Natural killer cell treated with Interleukin-12 subunit alpha and Interleukin-12 subunit beta and Interleukin-15 and Interleukin-18, amount 100 ng/mL, for 72 hours (primary cell): ENCODE measurements at places on chromosomes 1 and 21. TPM values are rescaled to one million over a fixed set of nuclear protein-coding genes. Genes with fewer than 3 reads are reported as not detected.

- no peak for DNase-seq
These were observed 40.8 kb upstream of the CD2 start for GRCh38 chr1:116713474-116713873.

DNA sequence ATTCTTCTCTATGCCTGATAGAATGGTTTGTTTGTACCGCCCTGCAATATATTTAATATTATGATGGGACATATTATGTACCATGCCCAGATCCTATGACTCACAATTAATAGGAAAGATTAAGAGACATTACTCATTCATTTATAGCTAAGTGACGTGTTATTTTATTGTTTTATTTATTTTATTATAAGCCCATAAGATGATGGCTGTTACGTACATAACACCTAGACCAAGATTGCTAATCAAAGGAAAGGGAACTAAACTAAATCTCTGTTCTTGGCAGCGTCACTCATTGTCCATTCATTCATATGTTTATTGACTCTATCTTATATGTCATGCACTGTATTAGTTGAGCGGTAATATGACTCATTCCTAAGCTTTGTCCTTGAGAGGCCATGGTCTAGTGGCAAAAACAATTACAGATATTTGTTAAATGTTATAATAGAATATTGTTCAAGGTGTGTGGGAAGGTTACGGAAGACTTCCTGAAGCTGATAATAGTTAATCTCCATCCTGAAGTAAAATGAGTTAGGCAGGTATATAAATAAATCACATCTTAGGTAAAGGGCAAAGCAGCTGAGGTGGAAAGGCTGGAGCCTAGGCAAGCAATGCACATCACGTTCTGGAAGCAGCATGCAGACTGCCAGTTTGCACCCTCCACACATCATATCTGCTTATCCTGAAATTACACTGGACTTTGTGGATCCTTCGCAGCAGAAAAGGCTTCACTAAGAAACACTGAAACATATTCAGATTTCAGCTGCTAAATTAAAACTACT, 16.6 kb upstream of the CD55 start:
- DNase-seq = no peak

DNA sequence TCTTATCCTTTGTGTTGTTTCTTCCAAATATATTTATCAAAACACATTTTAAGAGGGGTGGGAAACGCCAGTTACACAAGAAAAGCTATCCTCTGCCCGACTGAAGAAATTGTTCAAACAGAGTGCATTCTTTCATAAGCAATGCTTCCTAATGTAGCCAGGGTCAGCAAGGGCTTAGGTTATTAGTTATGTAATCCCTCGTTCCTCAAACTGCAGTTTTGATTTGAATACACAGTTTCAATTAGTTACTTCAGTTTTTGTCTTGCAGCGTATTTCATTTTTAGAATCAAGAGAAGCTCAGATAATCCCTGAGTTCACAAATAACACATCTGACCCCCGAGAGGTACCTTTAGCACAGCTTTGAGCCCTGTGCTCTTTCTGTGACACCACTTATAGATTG, 141.7 kb upstream of the NRIP1 start:
- DNase-seq = no peak

Gene HSD3B2
- not detected for total RNA-seq

- no peak for DNase-seq
These were observed 57.9 kb upstream of the AJAP1 start for GRCh38 chr1:4596486-4596885.

- DNase-seq = no peak
These were observed 756 bp downstream of the PHGDH start for GRCh38 chr1:119712342-119713038.

Gene CELA3A
- total RNA-seq = not detected

- no peak for DNase-seq
These were observed 1.4 kb upstream of the DPH2 start for GRCh38 chr1:43968348-43968948.

Gene MCOLN3
- total RNA-seq = 0.31 TPM

DNA sequence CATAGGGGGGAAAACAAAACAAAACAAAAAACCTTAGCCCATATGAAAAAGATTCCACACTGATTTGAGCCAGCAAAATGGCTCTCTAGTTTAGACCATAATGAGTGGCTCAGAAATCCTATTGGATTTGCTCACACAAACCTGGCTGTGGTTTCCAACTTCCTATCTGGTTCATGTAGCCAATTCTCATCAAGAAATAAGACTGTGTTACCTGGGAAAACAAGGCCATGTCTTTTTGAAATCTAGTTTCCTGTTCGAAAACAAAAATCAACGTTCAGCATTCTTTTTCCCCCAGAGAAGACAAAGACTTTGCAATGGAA, 69.2 kb downstream of the TBX15 start:
- DNase-seq = no peak

Gene FMN2
- not detected for total RNA-seq

DNA sequence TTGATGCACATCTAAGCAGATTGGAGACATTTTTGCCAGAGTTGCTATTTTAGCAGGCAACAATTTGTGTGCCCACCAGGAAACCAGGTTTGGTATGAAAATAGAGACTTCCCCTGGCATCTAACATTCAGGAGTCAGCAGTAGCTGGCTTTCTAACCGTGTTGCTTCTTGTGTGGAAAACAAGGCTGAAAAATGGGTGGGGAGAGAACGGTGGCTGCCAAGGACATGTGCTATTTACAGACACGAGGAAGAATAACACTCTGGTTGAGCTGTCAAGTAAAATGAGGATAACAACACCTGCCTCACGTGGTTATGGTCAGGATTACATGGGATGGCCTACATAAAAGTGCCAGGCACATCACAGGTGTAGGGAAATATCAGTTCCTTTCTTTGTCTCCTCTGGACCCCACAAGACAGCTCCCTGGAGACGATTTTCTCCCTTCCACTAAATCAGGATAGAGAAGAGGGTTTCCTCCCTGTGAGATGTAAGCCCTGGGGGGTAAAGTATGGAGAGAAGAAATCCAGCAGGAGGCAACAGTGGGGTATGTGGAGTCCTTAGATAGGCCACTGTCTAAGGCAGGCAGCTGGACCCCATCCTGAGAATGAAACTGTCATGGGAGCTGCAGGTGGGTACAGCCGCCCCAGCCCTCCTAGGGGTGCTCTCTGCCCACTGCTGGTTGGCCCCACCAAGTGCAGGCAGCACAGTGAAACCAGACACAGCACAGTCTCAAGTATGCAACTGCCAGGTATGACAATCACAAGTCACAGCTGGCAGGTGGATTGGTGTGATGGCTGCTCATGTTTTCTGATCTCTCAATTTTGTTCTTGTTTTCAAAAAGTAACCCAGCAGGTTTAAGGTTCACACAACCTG, 80.3 kb downstream of the TENT5C start:
- no peak for DNase-seq

DNA sequence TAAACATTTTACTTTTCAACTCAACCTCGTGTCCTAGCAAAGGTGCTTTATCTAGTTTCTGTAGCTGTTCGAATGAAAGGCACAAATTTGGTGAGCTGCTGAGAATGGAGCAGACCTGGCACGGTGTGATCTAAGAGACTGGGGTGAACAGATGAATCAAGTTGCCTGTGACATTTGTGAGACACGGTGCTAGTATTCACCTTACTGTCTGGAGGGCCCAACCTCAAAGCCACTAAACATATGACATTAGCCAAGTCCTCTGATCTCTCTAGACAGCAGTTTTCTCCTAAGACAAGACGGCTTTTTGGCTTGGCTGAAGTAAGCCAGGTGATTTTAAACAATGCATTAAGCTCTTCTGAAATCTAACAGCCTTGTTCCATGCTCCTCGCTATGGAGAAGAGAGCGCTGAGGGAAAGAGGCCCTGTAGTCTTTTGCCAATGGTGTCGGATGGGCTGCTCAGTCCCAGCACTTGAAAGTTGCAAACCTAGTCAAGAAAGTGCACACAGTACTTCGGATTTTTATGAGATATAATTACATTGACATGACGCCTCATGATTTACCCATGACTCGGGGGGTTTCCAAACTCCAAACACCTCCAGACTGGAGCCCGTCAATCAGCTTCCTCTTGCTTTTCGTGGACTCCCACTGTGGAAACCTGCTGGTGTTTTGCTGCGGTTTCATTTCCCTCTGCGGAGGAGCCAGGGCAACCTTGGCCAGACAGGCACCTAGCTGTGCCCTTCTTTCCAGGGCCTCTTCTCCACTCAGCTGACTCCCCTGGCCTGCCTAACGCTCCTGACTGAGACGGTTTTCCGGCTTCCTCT, 794 bp upstream of the TOR3A start:
- DNase-seq = no peak

DNA sequence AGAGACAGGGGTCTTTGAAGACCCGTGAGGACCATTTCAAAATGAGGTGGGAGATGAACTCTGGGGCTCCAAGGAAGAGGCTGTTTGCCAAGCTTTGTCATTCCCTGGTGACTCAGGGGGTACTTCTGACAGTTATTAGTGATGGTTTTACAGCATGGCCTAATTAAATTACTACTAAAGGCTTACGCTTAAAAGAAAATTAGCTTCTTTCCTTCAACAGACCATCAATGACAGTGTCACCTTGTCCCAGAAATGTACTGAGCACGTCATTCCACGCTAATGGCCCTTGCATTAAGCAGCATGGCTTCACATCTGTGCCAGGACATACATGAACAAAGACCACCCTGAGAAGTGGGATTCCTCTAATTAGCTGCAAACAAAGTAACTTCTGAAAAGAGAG, 5.1 kb upstream of the UTS2 start:
- no peak for DNase-seq

GRCh38 chr1:2489615-2490014, 13.5 kb downstream of the PLCH2 start:
- no peak for DNase-seq

Gene PEX11B
- total RNA-seq = 33.6 TPM

Gene SPRR1B
- total RNA-seq = not detected

Gene AMPD1
- total RNA-seq = not detected

GRCh38 chr1:38258085-38258627, 211.6 kb upstream of the POU3F1 start:
- DNase-seq = no peak

Gene STIL
- total RNA-seq = 42.7 TPM

- no peak for DNase-seq
These were observed 151.5 kb downstream of the PEX14 start for GRCh38 chr1:10626131-10626731.

Gene BRDT
- total RNA-seq = not detected

Gene LIX1L
- total RNA-seq = 28.8 TPM

DNA sequence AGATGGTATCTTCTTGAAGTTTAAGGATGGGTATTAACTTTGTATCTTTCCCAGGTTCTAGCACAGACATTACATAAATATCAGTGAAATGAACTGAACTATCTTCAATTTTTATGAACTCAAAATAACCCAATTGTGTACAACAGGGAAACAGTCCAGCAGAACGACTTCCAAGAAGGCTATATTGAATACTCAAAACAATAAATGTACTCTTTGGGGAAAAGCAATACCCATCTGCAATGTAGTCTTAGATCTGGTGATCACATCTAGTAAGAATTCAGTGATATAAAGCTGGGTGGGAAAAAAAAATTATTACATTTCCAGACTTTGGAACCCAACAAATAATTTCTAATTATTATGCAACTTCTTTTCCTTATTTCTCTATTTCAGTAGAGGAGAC, 33.1 kb upstream of the GORAB start:
- DNase-seq = no peak
